GM12878 (cell line): ENCODE measurements at places on chromosomes 7 and 10.

DNA sequence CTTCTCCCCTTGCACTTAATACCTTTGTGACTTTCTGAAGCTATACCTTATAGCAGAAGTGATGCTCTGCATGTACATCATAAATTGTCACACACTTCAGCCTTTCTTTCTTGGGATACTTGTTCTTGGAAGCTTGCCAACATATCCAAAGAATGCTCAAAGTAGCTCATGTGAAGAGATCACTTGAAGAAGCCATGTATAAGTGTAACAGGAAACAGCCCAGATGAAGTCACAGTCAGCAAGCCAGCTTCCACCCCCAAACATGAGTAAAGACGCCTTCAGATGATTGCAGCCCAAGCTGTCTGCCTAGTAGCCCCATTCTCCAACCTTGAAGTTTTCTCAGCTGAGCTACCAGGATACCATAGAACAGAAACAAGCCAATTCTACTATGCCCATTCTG is 50.9 kb downstream of the DGKB start:
- DNase-seq = no peak

GRCh38 chr7:36408589-36408988 is 18.9 kb downstream of the ANLN start:
- DNase-seq = no peak

- peak; percentile 15 for DNase-seq
Observed at GRCh38 chr7:142587578-142588191, 161.6 kb upstream of the PRSS1 start.

DNA sequence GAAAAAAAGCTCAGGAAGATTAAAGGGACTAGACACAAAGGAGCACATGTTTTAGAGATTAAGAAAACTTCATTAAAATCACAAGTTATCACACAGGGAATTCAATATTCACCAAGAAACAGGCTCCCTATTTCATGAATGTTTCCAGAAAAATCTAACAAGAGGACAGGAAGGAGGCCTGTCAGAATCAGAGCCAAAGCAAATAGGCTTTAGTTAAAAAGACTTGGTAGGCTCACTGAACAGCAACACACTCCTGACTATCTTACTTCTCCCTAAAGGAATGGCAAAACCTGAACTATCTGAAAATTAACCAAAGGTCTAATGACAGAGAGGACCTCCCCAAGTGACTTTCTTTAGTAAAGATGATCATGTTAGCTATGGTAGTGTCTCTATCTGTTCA is 188.3 kb upstream of the MEOX2 start:
- no peak for DNase-seq

GRCh38 chr7:129072479-129073011 is 17.6 kb upstream of the TNPO3 start:
- DNase-seq = no peak

- no peak for DNase-seq
Observed at GRCh38 chr7:130912082-130912861, 178.3 kb upstream of the KLF14 start.

- no peak for DNase-seq
Observed at GRCh38 chr10:96263669-96264068, 7.7 kb downstream of the BLNK start.

DNA sequence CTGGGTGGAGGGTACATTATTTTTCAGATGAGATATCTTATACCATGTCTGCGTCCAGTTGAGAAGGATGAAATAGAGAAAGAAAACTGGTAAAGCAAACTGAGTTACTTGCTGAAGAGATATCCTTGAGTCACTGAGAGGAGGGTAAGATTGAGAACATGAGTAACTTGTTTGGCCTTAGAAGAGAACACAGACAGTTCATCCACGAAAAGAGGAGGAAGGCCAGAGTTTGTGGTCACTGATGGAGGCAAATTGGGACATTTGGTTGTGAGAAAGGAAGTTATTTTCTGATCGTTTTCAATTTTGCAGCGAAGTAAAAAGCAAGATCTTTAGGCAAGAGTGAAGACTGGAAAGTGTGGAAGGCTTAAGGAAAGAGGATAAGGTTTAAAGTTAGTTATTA is 15.6 kb downstream of the MBL2 start:
- no peak for DNase-seq

DNA sequence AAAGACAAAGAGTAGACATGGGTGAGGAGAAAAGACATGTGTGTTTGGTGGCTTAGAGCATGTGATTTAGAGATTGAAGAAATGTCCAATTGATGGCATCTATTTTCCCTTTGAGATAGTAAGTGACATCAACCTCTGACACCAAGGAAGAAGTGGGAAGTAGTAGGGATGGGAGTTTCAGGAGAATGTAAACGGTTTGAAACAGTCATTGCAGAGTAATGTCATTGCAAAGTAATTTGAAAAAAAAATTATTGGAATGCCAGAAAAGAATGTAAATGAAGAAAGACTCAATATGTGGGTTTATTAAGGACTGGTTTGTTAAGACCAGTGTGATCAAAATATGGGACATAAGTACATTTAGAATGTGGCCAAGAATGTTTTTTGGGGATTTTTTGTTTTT is 26.6 kb downstream of the GNG11 start:
- DNase-seq = no peak

DNA sequence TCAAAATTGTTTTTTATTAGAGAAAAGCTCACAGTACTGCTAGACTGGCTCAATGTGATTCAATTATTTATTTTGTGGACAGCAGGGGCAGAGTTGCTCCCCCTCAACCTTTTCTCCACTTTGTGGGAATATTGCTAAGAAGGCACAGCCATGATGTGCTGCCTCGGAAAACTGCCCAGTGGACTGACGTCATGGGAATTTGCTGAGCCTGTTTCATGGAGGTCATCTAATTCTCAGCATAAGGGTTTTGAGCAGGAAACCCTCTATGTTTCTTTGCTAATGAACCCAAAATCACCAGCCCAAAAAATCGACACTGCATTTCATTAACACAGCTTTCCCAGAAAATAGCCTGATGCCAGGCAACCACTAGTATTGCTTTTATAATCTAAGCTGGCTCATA is 228.8 kb upstream of the FAM3C start:
- DNase-seq = no peak

DNA sequence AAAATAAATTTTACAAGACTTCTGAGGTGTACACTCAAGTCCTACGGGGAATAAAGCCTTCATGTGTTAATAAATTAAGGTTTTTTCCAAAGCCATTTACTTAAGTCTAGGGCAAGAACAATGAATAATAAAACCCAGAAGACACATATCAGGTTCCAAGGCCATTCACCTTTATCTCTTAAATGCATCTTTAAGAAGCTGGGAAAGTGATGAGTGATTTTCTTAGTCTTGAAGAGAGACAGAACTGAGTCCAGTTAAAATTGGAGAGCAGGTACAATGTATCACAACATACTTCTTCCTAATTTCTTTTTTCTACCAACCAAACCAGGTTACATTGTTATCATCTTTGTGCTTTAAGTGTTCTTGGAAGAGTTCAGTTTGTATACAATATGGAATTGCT is 189.5 kb downstream of the RAPGEF5 start:
- no peak for DNase-seq

- no peak for DNase-seq
Observed at GRCh38 chr10:66877361-66877760, 48.5 kb upstream of the LRRTM3 start.

DNA sequence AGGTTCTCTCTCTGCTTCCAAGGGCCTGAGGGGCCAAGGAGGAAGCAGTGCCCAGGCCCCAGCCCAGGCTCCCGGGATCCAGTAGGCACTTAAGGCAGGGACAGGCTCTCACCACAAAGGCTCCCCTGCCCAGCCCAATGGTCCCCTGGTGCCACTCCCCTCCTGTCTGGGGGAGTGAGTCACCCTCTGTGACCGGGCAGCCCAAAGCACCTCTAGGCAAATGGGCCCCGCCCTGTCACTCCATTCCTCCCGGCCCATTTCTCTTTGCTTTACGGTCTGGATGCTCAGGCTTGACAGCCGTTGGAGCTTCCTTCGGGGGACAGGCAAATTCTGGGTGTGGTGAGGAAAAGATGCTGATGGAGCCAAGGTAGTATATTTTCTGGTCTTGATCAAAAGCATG is at the start of gene CALHM3:
CALHM3 (minus strand) TSS at position 106 of the 400 bp plus-strand sequence. CDS start 208 bp downstream, outside the sequence.
- DNase-seq = no peak

DNA sequence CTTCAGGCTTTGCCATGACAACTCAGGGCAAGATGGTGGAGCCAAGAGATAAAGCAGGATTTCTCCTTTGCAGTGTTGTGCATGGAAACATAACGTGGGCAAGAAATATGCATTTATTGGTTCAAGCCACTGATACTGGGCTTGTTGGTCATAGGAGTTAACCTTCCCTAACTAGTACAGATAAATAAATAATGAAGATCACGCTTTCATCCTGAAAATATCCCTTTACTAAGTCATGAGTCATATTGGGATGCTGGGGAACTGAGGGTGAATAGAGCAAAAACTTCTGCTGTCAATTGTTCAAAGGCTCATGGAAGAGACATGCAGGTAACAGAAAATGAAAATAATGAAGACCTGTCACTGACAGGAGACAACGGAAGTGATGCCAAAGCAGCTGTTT is 55.5 kb downstream of the TES start:
- DNase-seq = no peak

DNA sequence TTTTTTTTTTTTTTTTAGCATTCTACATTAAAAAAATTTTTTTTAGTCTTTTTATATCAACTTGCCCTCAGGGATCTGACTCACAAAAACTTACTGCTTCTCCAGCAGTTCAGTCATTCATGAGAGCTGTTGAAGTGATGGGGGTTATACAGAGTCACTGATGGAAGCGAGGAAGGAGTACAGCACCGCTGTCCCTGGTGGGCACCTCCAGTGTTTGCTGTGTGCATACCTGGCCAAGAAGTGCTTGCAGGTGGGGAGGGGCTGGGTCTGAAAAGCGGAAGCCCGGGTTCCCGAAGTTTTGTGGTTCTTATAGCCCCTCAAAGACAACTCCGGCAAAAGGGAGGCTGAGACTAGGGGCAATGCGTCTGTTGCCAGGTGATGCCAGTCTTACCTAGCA is 46.2 kb downstream of the MINDY4 start:
- DNase-seq = no peak

DNA sequence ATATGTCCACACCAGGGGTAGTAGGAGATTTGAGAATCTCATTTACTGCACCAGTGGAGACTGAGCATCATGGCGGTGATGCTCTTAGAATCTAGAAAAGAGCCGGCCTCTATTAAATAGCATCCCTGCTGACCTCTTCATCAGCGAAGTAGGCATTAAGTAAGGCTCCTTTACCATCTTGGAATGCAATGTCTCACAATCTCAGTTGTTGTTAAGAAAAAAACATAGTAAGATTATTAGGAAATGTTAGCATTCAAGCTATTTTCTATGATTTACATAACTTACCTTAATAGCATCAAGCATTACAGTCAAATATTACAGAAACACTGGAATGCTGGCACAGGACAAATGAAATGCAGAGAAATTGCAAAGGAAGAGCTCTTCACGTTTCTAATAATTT is 54.5 kb downstream of the ORC5 start:
- no peak for DNase-seq

GRCh38 chr7:47887016-47887640 is 61.1 kb downstream of the PKD1L1 start:
- no peak for DNase-seq

DNA sequence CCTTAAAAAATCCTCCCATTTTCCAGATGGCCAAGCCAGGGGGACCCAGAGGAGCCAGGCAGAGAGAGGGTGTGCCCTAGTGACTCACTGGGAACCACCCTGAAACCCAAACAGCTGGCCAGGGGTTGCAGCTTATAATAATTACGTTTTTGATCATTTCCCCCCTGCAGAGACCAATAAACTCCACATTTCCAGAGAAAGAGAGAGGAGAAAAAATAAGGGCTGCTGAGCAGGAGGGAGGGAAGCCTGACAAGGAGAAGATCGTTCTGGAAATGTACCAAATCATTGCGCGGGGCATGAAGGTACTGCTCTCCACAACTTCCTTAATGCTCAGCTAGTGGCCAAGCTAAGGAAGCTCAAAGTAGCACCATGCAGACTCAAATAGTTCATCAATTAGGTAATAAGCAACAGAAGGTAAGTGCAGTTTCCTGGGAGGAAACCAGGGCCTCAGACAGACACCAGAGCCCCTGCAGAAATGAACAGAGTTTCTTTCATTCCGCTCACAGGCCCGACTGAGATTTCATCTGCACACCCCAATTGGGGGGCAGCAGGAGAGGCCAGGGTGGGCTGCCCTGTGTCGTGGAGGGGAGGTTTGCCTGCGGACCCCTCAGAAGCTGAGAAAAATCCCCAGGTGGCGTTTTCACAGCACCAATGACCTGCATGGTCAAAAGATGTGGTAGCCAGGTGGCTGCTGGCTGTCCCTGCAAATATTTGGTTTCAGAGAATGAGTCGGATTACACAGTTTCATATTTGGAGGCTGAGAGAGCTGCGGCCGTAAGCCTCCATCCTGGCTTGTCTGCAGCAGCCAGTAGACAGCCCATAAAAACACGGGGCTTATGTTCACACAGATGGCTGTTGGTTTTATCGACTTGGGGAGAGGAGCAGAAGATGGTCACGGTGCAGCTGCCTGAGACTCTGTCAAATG is 153.2 kb upstream of the LYZL2 start:
- peak; percentile 35 for DNase-seq

- DNase-seq = no peak
Observed at GRCh38 chr7:114976666-114977065, 54.8 kb downstream of the MDFIC start.

DNA sequence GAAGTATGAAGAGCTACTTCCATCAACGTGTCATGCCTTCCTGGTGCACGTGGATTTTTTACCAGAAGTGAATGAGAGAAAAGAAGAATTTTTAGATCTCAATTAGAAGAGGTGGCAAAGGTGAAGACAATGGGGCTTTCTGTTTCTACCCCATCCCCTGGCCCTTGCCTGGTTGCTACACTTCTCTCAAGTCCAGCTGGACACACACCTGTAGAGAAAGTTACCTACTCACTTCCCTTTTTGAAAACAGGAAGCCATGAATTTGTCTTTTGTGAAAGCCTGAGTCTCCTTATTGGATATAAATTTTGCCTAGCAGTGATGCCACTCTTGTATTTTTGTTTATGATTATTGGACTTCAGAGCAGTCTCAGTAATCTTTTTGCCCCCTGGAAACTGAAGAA is 142.9 kb upstream of the AKR1E2 start:
- DNase-seq = no peak

DNA sequence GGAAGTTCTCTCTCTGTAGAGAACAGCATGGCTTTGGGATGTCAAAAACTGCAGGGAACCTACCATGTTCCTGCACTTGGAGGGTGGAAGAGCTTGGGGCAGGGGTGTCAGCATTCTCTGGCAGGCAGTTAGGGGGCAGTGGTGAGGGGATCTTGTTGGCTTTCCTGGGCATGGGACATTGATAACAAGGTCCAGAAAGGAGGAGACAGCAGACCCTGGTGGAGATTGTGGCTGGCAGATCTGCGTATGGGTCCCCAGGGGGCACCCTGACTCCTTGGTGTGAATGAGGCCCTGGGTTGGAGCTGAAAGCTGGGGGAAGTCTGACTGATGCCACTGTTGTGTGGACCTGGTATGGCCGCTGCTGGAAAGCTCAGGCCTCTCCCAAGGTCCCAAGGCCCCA is 22.9 kb upstream of the CAMK2B start:
- no peak for DNase-seq
